Kidney capillary endothelial cell (primary cell): ENCODE measurements at places on chromosomes 4 and X.
A peak's percentile ranks its signal among the peaks of the same experiment; 100 is the strongest.

GRCh38 chrX:37424000-37424429 is 74.9 kb downstream of the PRRG1 start:
- DNase-seq = no peak

DNA sequence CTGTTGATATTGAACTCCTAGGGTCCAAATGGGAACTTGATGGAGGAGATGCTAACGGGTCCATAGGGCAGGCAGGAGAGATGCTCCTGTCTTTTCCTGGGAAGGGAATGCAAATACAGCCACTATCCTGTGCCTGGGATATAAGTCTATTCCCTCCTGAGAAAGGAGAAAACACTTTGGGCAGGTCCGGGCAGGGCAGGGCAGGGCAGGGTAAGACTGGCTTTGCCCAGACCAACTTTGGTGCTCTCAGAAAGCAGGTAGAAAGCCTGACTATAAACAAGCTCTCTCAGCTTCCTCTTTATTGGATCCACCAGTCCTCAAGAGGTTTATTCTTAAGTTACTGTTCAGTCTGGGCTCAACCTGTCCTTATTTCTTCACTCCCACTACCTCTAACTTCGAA is 232.3 kb downstream of the PTTG2 start:
- DNase-seq = no peak

DNA sequence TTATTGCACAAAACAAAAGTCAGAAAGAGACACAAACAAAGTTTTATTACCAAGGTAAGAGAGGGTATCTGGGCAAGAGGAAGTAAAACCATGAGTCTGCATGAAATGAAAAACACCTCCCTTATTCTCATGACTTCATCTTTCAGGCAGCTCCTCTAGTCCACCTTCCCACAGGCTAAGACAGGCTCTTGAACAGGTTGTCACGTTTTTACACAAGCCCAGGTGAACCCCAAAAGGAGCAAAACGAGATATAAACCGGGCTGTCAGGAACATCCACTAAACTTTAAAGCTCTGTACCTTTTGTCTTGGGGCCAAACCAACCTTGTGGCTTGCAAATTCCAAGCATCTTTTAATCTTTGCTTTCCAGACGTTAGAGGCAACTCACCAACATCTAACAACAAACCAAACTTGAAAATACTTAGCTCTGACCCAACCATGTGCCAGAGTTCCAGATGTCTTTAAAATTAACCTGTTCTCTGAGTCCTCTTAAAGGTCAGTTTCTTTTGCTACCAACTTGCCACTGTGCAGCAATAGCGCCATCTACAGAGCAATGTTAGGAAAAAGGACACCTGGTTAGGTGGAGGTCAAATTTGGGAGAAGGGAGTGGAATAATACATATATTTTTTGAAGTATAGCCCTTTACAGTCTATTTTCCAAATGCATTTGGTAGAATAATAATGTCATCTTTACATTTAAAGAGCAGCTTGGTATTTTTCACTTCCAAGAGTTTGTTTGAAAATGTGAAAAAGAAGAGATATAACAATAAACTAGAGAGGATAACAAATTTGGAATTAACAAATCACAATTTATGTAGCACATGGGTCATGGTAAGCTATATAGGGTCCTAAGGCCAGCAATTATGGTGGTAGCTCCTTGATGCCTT is 73.1 kb downstream of the QRFPR start:
- peak; percentile 50 for DNase-seq

GRCh38 chr4:151664289-151664688 is 96.5 kb downstream of the GATB start:
- no peak for DNase-seq

- no peak for DNase-seq
These were observed 570 bp upstream of the RNF128 start for GRCh38 chrX:106725931-106726330.

DNA sequence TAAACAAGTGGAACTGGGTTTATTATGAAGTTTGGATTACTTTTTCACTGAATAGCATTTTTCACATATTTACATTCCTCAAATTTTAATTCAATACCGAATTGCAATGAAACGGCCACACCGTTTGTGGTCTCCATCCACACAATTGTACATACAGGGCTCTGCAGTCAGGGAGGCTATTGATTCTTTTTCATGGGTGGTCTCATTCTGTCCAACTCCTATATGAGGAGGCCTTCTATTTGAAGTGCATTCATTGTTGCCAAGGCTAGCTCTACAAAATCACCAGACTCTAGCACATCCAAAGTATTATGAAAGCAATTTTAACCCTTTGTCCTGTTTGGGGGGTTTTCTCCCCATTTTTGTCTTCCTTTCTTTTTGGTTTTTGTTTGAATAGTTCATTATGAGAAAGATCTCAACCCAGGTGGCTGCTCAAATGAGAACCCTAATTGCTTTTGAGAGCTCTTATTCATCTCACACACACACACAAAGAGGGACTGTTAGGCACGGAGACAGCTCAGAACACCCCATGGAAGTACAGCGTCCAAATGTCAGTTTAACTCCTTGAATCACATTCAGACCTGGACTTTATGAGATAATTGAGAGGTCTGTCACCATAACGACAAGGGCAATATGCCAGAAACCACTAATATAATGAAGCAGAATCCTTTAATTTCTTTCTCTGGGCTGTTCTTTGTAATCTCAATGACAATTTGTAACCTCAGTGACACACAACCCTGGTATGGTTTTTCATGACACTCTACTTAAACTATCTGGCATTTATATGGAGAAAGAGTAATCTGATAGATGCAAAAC is 79.4 kb downstream of the NLGN4X start:
- DNase-seq = no peak

DNA sequence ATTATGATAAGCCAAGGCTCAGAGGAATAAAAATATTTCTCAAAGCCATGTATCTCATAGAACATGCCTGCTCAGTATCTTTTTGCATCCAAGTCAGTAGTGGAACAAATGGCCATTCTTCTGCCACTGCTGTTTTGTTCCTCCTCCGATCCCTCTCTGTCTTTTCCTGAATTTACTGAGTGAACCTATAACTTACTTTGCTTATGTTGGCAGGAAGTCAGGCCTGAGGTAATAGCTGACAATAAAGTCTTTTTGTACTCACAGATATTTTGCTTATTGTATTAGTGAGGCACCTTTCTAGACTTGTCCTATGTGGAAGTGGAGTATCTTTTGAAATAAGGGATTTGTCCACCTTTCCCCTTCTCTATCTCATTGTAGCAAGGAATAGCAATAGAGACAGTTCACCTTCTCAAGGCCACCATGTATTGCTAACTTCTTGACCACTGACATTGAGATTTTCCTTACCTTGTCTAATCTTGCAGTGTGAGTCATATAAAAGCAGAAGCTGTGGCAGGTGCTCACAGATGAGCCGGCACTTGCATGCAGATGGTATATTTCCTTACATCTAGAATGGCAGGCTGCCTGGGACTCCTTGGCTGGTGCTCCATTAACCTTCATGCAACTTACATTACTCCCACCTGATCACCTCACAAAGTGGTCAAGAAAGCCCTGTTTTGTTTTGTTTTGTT is 68.2 kb downstream of the AGTR2 start:
- no peak for DNase-seq

GRCh38 chr4:39083164-39083563 is 21.1 kb downstream of the KLHL5 start:
- DNase-seq = peak; percentile 77

DNA sequence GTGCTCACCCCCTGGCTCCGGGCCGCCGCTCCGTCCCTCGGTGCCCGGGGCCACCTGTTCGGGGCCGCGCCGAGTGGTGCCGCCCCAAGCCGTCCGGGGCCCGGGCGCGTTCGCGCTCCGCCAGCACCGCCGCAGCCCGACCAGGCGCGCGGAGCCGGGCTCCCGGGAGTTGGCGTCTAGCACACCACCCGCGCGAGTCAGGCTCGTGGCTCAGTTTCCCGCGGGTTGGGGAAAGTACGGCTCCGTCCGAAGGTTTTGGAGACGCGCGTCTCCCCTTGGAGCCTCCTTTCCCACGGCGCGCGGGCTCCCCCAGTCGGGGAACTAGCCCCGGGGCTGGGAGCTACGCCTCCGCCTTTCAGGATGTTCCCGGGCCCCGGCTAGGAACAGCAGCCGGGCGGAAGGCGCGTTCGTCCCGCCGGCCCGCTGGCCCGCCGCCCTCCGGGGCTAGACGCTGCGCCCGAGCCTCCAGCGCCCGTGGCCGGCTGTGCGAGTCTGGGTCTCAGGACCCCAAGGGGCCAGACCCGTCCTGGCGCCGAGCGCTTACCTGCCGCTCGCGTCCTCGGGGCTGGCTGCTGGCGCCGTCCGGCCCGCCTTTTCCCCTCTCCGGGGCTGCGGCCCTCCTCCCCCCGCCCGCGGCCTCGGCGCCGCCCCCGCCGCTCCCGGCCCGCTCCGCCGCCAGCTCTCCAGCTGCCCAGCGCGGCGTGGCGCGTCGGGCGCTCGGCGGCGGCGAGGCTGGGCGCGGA is at the start of gene ADGRG2:
Gene ADGRG2, minus strand, starts transcription at position 571 of the 743 bp plus-strand sequence. CDS start 53,634 bp downstream, outside the sequence.
- DNase-seq = no peak

GRCh38 chr4:183773790-183774189 is 114.7 kb downstream of the TRAPPC11 start:
- no peak for DNase-seq

DNA sequence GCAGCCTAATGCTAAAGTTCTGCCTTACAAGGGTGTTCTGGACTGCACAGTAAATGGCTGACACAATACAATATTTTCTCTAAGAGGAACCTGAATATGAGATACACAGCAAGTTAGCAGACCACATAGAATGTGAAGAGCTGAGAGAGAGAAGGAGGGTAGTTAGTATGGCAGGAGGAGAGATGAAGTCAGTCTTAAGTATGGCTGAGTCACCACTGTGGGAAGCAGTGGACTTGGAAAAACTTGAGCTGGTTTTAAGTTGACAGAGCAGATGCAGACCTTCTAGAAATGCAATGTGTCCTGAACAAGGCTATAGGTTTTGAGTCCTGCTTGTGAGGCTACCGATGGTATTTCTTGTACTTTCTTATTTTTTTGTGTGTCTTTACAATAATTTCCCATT is 172.5 kb downstream of the SH2D1A start:
- no peak for DNase-seq
